ENCODE measurements at places on chromosomes 12 and 14.

DNA sequence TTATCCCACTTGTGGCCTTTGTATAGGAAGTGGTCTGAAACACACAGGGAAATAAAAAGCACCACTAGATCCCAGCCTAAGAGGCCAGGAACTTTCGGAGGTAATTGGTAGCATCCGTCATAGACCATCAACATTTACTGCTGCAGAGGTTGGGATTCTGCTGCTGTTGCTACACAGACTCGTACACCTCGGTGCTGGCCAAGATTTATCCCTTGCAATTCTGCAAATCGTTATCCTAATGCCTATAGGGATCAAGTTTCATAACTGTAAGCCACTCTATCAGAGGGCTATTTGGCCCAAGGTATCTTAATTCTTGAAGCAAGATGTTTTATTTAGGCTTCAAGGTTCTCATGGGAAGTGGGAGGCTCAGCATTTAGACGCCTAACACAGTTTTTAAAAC lies 913.6 kb downstream of the GALC start:
- no peak for DNase-seq

GRCh38 chr14:104571246-104571645 lies 8.3 kb upstream of the C14orf180 start:
- DNase-seq: no peak

- no peak for DNase-seq
Measured at GRCh38 chr12:49784756-49785409, 43.3 kb downstream of the NCKAP5L start.

- no peak for DNase-seq
Measured at GRCh38 chr14:67276131-67276530, 34.9 kb downstream of the PALS1 start.

- DNase-seq: no peak
Measured at GRCh38 chr12:44696542-44696941, 179.6 kb downstream of the NELL2 start.

- DNase-seq: no peak
Measured at GRCh38 chr12:66217342-66217917, 28.4 kb downstream of the IRAK3 start.
